ENCODE measurements at places on chromosomes 7 and 10. TPM values are rescaled to one million over a fixed set of nuclear protein-coding genes. Genes with fewer than 3 reads are reported as not detected.
A peak's percentile ranks its signal among the peaks of the same experiment; 100 is the strongest.

- peak; percentile 82 for DNase-seq
Observed at GRCh38 chr7:2478399-2478785, 2.2 kb upstream of the GRIFIN start.

GRCh38 chr7:141356161-141356560 lies 195.0 kb upstream of the AGK start:
- no peak for DNase-seq

DNA sequence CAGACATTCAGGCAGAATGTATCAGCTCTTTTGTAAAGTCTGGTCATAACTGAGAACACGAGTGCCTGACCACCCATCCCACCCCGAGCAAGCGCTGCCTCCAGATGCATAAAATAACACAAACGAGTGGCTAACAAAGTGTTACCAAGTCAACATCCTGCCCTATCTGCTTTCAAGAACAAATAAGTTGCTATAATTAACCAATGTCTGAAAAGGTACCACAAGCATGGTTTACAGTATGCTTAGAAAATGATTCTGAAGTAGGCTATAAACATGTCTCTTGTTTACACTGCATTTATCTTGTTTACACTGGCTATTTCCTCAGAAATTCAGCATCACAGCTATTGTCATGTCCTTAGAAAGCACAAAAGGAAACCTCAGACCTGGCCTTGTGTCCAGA lies 49.5 kb downstream of the PIK3AP1 start:
- no peak for DNase-seq

DNA sequence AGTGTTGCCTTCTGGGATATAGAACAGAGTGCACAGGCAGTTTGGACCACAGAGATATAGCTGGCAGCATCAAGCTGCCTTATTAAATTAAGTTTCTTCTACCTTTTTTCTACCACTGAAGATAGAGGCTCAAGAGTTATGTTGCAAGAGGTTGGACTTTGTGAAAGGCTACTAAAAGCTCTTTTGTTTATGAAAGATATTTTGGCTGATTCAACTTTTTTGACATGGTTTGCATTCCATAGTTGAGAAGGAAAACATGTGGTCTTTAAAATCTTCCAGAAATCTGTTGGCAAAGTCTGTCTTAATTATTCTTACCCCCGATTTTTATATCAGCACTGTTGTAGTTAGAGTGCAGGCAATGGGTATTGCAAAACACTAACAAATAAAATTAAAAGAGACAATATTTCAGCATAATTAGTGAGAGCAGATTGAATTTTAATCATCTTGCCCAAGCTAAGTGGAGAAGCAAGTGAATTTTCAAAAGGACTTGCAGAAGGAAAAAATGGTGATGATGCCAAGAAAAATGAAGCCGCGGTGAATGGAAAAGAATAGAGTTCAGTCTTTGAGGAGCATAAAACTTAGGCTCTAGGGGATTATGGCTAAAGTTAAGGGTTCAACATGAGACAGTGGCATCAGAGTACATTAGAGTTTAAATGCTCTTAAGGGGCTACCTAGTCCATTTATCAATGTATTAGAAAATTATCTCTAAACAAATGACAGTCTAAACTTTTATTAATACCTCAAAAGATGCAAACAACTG lies 450.9 kb upstream of the CNTNAP2 start:
- DNase-seq: no peak

GRCh38 chr7:98651760-98652159 lies 34.7 kb downstream of the NPTX2 start:
- DNase-seq: peak; percentile 14

- no peak for DNase-seq
Observed at GRCh38 chr10:36188080-36188453, 546.0 kb upstream of the FZD8 start.

The ZNF736 gene
- total RNA-seq: 21.4 TPM

The ATG9B gene
- total RNA-seq: not detected

The SPAG6 gene
- total RNA-seq: not detected

The TRA2A gene
- total RNA-seq: 74.9 TPM

Data from aorta (tissue), 5 donors.